ENCODE measurements at places on chromosomes 4 and X.

- DNase-seq: no peak
These were observed 195.7 kb downstream of the GPAT3 start for GRCh38 chr4:83731609-83732008.

GRCh38 chr4:165782623-165783022, 90.4 kb upstream of the TLL1 start:
- DNase-seq: no peak

DNA sequence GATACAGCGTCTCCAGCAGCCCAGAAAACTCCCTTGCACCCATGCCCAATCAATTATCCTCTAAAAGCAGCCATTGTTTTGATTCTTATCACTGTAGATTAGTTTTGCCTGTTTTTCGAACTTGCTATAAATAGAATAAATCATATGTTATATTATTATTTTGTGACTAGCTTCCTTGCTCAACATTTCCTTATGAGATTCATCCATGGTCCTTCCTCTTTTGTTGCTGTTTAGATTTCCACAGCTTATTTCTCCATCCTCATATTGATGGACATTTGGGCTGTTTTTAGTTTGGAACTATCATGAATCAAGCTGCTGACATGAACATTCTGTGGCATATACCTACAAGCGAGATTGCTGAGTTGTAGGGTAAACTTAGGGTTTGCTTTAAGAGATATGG, 595.3 kb downstream of the BCOR start:
- DNase-seq: no peak

DNA sequence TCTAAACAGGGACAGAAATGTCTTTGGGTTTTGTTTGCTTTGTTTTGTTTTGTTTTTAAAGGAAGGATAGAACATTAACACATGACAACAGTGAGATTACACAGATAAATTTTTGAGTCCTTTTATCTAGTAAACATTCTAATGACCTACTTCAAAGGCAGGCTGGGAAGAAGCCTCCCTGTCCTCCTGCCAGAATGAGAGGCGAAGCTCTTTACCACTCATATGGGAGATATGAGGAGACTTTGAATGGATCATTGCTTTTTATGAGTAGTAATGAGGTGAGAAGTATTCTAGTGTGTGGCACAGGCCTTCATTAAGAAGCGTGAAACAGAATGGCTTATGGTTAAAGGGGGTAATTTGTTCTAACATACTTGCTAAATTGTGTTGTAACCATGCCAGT, 172.0 kb downstream of the FBXO8 start:
- DNase-seq: no peak

GRCh38 chr4:56648021-56648823, 32.9 kb downstream of the HOPX start:
- peak; percentile 11 for DNase-seq

DNA sequence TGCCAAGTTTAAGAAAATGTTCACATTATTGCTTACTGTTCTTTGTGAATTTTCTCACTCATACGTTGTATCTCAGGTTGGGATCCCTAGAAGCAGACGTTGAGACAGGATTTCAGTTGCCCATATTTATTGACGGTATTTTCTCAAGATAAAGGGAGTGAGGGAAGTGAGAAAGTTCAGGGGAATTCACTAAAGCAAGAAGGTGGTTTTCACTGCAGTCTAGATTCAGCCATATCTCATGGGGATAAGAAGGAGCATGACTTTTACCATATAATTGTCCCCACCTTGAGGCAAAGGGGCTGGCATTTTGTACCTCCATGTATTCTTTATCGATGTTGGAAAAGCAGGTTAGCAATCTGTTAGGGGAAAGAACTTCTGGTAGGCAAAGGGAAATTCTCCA, 543.0 kb downstream of the CCSER1 start:
- DNase-seq: no peak

GRCh38 chr4:3445111-3445820, 3.5 kb downstream of the HGFAC start:
- DNase-seq: no peak

DNA sequence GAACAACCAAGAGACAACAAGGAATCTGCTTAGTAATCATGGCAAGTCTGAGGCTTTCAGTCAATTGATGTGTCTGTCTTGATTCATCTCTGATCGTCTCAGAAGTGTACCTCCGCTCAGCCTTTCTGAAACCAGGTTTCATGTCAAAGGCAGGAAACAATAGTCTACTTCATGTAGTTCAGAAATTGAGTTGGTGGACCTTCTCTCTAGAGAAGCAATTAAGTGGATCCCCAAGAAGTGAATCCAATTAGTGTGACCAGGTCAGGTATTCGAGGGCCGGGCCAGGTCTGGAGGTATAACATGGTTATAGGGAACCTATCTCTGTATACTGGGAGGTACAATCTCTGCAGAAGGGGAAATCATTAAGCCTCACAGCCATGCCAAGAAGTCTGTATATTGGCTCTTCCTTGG, 32.0 kb downstream of the DAPP1 start:
- DNase-seq: no peak

- no peak for DNase-seq
These were observed 333.4 kb upstream of the AADAT start for GRCh38 chr4:170423137-170423536.

DNA sequence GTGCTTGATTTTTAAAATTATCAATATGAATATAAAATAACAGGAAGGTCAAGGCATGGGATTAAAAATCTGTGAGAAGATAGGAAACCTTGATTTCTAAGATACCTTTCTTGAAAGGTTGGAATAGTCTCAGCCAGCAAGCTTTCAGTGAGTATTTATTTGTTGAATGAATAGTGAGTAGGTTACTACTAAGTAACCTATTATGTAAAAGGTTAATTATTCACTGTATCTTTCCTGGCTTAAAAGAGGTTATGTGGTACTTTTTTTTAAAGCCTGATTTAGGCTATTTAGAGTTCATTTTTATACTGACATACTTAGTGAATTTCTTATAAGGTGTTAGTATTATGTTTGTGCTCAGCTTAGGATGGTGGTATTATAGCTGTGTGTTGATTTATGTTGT, 123.5 kb downstream of the PTPN13 start:
- DNase-seq: no peak

GRCh38 chr4:82005158-82005557, 368.6 kb downstream of the HNRNPD start:
- no peak for DNase-seq

- DNase-seq: no peak
These were observed 107.6 kb upstream of the PACRGL start for GRCh38 chr4:20592663-20593062.

DNA sequence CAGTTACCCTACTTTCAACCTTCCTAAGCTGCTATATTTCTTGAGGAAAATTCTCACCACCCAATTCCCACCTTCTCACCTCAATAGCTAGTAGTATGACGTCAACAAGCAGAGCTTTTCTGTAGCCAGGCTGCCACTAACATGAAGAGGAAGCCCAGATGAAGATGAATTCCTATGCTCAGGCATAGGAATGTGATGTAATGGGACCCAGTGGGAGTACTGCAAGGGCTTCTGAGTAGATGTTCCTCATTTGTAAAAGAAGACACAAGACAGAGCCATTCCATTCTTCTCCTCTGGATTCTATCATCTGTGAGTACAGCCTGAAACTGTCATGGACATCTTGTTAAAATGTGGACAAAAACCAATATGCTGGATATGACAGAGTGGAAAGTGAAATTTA, 81.6 kb upstream of the KLF3 start:
- no peak for DNase-seq

DNA sequence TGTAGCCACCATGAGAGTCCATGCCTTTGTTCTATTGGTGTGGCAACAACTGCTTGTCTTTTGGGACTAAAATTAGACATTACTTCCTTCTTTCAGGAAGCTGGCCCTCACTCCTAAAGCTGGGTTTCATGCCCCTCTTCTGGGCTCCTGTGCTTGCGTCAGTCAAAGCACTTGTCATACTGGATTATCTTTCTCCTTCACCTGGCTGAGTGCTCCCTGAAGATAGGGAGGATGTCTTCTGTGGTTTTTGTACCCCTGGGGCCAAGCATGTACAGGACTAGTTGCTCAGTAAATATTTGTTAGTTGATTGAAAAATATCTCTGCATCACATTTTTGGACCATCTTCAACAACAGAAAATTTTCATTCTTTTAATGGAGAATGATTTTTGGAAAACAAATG, 26.1 kb upstream of the LONRF3 start:
- no peak for DNase-seq

DNA sequence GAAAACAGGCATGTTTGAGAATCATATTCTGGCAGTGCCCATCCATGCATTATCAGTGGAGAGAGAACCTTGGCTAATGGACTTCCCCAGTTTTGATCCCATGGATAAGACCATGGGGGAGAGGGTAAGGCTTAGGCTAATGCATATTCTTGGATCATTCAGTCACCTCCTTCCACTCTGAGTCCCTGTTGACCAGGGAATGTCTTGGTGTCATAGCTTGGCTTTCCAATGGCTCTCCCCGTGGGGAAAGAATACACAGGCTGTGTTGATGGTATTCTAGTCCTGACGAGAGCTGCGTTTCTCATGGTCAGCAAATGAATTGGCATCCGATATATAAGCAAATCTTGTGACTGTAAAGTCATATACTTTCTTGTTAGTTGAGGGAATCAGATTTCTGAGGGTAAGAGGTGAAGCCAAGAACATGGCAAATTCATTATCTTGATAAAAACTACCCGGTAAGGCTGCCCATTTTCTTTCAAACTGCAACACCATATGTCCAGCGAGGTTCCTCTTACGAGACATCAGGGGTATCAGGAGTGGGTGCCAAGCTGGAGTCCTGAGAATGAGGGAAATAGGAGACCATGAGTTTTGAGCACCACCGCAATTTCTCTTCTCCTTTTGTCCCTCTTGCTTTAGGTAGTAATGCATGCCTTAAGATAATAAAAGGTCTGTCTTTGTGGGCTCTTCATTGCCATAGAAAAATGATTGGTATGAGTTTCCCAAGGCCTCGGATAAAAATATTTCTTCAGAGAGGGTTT, 18.0 kb downstream of the RHOH start:
- no peak for DNase-seq

DNA sequence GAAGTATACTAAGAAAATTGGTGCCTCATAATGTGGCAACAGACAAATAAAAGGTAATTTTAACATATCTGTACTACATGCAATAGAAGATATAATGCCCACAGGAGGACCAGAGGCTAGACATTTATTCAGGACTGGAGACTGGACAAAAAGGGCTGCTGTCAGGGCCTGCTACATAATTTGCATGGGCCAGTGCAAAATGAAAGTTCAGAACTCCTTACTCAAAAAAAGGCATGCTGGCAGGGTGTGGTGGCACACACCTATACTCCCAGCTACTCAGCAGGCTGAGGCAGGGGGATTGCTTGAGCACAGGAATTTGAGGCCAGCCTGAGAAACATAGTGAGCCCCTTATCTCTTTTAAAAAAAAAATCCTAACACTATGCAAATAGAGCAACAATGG, 12.4 kb upstream of the MAOA start:
- no peak for DNase-seq

GRCh38 chr4:38290366-38290765, 330.2 kb downstream of the PTTG2 start:
- DNase-seq: no peak

GRCh38 chrX:13102636-13103035, 58.2 kb upstream of the FAM9C start:
- no peak for DNase-seq

DNA sequence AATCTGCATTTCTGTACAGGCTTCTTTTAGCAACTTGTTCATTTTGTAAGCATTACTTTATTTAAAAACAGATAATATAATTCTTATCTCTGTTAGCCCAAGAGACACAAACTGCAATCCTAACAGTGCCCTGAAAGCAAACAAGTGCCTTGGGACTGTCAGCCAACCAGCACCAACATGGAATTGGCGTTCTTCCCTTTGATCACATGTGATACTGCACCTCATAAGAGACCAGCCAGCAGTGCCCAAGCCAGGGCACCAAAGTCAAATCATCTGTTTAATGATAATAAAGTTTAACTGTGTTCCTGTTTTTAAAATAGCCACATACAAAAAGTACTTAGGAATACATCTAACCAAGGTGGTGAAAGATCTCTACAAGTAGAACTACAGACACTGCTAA, 223.2 kb downstream of the PRDM5 start:
- DNase-seq: no peak

DNA sequence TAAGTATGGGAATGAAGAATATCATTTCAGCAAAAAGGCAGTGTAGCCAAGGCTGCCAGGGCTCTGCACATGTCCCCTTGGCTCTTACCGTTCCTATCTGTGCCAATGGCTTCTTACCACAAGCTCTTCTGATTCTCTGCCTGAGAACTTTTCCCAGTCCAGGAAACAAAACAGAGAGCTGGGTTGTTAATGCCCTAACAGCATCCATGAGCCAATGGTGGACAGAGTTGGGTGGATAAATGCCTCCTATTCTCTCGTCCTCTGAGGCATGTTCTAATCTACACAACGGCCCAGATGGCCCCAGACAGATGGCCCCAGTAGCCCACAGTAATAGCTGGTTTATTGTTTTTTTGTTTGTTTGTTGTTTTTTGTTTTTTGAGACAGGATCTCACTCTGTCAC, 28.0 kb downstream of the SCD5 start:
- no peak for DNase-seq

DNA sequence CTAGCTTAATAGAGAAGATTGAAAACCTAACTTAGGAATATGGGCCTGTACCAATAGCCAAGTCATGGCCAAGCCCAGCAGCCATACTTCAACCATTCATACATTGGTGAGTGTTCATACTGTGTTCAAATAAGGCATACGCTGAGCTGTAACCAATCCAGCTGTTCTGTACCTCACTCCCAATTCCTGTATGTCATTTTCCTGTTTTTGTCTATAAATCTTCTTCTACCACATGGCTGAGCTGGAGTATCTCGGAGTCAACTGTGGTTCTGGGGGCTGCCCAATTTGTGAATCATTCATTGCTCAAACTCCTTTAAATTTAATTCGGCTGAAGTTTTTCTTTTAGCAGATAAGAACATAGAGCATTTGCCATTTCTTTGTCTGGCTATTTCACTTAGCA, 195.3 kb upstream of the ANKRD50 start:
- no peak for DNase-seq

- no peak for DNase-seq
These were observed 27.7 kb upstream of the FREM3 start for GRCh38 chr4:143728166-143728565.

- no peak for DNase-seq
These were observed 177.2 kb downstream of the AMELX start for GRCh38 chrX:11470250-11470974.

DNA sequence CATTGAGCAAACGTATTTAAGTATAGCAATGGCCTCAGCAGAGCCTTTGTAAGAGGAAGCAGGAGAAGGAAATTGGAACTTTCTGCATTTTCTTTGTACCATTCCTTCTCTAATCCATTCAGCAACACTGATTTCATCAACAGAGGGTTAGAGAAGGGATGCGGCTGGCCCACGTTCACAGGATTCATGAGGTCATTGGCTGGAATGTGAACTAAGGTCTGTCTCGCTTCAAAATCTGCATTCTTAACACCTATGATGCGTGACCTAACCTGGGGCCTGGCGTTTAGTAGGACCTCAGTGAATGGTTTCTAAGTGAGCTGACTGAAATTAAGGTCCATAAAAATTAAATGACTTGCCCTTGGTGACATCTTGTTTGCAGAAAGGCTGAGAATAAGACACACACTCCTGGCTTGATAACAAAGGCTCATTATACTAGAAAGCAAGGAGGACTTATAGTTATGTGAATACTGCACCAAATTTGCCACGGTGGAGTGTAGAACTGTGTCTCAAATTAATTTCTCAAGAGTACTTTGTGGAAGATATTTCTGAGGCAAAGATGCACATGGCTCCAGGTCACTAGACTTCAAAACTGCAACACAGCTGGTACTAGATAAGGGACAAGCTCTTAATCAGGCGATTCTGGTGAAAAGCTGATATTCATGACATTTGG, 25.4 kb downstream of the FGFBP1 start:
- no peak for DNase-seq

GRCh38 chr4:675980-676870, 1.9 kb downstream of the MYL5 start:
- no peak for DNase-seq
